ENCODE measurements at places on chromosomes 7 and 10. TPM values are rescaled to one million over a fixed set of nuclear protein-coding genes. Genes with fewer than 3 reads are reported as not detected.

The CALN1 gene
- total RNA-seq, result not detected

The DEPP1 gene
- 15.1 TPM for total RNA-seq

The EPHB6 gene
- 39.2 TPM for total RNA-seq

The CCDC3 gene
- total RNA-seq, result 0.13 TPM

The SHH gene
- total RNA-seq, result not detected

The OPALIN gene
- not detected for total RNA-seq

The VENTX gene
- not detected for total RNA-seq

The CUZD1 gene
- 1.4 TPM for total RNA-seq

The C10orf143 gene
- total RNA-seq, result 2.8 TPM

DNA sequence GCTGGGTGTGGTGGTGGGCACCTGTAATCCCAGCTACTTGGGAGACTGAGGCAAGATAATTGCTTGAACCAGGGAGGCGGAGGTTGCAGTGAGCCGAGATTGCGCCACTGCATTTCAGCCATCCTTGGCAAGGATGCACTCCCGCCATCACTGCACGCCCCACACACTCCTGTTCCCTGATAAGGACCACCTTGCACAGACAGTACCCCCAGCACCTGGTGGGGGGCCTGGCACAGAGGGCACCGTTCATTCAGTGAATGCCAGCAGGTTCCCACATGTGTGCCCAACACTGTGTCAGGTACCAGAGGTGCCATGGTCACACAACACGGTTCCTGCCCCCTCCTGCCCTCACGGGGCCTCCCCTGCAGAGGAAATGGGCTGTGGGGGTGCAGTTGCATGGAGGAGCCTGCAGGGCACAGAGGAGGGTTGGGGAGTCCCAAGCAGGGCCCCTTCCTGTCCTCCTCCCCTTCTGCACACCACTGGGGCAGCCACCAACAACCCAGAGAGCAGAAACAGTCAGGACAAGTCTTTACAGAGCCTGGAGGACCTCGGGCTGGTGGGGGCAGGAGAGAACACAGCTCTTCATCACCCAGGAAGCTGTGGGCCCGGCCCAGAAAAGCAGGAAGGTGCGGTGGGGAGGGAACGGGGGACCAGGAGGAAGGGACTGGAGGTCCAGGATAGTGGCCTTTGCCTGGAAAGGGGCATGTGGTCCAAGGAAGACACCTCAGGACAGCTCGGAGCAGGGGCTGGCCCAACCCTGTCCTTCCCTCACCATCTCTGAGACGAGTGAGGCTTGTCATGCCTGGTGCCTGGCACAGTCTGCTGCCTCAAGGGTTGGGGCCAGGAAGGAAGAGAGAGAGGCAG is 7.1 kb downstream of the CRYGN start:
- DNase-seq, result no peak

GRCh38 chr7:40509287-40509996 is 374.6 kb downstream of the SUGCT start:
- no peak for DNase-seq

DNA sequence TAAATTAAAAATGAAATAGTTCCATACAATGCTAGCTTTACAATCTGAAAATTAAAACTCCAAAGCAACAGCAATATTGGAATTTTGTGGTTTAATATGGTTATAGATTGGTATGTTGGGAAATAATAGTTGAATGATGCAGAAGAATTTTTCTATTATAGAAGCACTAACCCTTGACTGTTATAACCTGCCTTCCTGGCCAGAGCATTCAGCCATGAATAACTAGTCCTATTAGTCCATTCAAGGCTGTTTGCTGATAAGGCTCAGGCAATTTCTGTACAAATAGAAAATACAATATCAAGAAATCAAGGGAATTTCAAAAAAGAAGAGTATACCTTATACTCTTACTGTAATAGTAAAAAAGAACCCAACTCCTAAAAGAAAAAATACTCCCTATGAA is 101.6 kb upstream of the SP4 start:
- DNase-seq, result no peak

GRCh38 chr10:77626266-77626935 is 11.2 kb downstream of the KCNMA1 start:
- DNase-seq, result no peak

DNA sequence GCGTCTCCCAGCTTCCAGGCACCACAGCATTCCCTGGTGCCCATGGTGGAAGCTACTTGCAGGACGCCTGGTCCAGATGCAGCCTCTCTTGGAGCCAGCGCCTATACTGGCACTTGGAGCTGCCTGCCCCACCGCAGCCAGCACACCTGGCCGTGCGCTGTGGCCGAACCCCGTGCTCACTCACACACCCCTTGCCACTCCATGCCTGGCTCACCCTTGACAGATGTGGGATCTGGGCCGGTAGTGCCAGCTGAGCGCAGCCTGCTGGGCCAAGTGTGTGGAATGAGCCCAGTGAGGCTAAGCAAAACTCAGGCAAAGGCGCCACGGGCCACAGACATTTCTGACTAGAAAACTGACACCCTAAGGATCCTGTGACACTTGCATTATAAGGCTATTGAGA is 884.8 kb downstream of the LRMDA start:
- DNase-seq, result no peak

DNA sequence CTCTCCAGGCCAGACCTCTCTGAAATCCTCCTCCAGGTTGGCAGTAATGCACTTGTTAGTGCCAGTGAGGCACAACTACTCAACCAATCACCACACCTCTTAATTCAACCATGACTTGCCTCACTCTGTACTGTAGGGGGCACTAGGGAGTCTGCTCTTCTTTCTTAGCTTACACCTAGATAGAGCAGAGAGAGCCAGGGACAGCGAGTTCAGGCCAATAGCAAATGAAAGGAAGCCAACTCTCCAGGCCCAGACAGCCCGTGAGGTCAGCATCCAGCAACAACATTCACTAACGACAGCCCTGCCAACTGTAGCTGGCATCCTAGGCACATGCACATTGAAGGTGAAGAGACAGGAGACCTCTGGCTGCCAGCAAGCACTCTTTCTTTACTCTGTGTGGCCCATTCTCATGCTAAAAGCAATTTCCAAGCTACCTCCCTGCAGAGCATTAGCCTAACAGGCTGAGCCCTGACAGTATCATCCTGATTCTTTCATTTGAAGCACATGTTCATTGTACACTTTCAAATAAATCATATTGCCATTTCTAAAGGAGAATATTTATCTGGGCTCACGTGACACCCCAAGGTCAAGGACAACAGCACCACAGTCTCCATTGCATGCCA is 136.3 kb downstream of the DPY19L1 start:
- DNase-seq, result no peak

GRCh38 chr10:88343761-88344484 is 239.2 kb downstream of the RNLS start:
- no peak for DNase-seq

DNA sequence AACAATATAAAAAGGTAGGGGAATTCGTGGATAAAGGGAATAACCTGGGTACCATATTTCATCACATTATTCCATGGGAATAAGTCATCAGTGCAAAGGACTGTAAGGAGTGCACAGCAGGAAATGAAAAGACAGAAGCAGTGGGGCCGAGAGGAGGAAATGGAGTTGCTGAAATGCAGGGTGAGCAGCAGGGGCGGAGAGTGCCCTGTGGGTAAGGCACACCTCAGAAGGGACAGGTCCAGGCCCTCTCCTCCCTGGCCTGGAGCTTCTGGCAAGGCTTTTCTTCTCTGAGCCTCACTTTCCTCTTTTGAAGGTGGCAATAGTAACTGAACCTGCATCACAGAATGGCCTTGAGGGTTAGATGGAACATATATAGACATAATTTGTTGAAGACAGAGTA is 26.2 kb downstream of the IKZF1 start:
- no peak for DNase-seq

- no peak for DNase-seq
Measured at GRCh38 chr10:85915245-85915846, 451.2 kb downstream of the GRID1 start.

DNA sequence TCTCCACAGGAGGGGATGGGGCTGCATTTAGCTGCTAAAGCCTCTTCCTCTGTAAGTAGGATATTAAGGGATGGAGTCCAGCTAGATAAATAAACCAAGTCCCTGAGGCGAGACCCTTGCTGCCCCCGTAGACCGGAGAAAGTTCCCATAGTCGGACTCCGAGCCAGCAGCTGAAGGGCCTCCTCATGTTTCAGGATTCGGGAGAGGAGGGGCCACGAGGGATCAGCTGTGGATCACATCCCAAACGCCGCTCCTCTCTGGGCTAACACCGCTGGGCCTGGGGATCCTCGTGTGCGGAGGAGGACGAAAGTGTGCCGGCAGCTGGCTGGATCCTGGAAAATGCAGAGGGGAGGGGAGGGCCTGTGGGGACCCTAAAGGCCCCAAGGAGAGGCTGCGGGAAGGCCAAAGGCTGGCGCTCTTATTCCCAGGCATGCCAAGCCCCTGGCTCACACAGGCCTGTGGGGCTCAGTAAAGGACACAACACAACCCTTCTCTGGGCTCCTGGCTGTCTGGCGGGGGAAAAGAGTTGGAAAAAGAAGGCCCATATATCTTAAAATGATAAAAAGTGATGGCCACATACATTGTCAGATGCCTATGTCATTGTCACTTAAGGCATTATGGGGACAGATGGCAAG is 82.5 kb upstream of the TMEM72 start:
- no peak for DNase-seq

DNA sequence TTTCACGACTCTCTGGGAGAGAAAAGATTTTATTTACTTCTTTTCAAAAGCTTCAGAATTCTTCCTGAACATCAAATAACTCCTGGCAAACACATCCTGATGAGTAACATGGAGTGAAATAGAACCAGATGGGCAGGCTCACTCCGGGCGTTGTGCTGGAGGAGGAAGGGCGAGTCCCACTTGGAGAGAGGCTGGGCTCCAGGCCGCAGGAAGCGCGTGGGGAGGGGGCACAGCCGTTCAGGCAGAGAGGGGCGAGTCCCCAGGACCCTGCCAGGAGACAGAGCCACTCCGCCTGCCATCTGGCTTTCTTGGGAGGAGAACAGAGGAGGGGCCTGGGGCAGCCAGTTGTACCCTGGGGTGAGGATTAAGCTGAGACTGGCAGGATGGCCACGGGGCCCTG is 265.9 kb upstream of the ZMIZ1 start:
- DNase-seq, result peak; percentile 60

GRCh38 chr7:155211761-155212160 is 85.9 kb upstream of the INSIG1 start:
- DNase-seq, result no peak

- no peak for DNase-seq
Measured at GRCh38 chr10:112807013-112807412, 143.0 kb upstream of the TCF7L2 start.

GRCh38 chr7:133345690-133346421 is 93.0 kb downstream of the EXOC4 start:
- DNase-seq, result no peak

GRCh38 chr7:42232275-42232674 is 4.7 kb downstream of the GLI3 start:
- no peak for DNase-seq

Measured in PC-9 (cell line).